ENCODE measurements at places on chromosomes 11 and 22. TPM values are rescaled to one million over a fixed set of nuclear protein-coding genes. Genes with fewer than 3 reads are reported as not detected.
A peak's percentile ranks its signal among the peaks of the same experiment; 100 is the strongest.

DNA sequence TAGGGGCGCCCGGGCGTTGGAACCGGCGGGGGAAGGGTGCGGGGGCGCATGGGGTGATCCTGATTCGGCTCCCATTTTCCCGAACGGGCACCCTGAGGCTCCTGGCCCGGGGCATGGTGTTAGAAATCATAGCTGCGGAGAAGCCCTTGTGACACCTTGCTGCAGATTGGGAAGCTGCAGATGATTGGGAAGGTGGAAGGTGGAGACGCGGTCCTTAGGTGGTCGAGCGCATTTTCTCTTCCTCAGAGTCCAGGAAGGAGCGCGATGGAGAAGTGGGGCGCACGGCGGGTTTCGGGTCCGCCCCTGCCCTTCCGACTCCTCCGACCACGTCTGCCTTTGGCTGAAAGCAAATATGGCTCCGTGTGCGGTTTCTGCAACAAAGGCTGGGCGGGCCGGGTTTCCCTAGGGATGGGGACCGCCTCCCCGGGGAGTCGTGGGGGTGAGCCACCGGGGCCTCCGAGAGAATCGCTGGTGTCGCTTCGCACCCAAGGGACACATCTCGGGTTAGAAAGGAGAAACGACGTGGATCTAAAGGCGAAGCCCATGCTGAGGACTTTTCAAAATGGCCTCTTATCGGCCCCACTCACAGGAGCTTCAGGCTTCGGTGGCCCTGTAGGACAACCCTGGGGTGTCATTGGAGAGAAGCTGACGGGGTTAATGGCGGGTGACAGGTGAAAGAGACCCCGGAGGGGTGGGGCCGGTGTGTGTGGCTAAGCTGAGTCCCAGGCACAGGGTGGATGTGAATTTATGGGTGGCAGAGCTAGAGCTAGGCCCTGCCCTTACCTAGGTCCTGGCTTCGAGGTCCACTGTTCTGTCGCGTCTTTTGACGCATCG lies 707 bp upstream of the FTH1 start:
- peak; percentile 71 for DNase-seq

- DNase-seq = no peak
These were observed 41.3 kb downstream of the CD6 start for GRCh38 chr11:61012737-61013215.

The TTC17 gene
- total RNA-seq = 50.5 TPM

DNA sequence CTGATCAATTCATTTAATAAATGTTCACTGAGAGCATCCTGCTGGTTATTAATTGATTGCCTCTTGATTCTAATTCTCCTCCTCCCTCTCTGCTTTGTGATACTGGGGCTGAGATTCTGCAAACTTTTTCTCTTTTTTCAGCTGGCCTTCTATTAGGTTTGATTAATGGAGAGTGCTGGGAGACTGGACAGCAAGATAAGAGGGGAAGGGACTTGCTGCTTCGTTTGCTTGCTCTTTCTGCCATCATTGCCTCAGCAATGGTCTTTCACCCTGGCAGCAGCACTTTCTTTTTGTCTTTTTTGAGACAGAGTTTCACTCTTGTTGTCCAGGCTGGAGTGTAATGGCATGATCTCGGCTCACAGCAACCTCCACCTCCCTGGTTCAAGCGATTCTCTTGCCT lies 7.1 kb downstream of the DNHD1 start:
- no peak for DNase-seq

- DNase-seq = no peak
These were observed 698.4 kb downstream of the TBC1D22A start for GRCh38 chr22:47460861-47461260.

- DNase-seq = no peak
These were observed 21.7 kb downstream of the TENM4 start for GRCh38 chr11:79419120-79419519.

- DNase-seq = no peak
These were observed 9.9 kb downstream of the TESMIN start for GRCh38 chr11:68741463-68741862.

- no peak for DNase-seq
These were observed 5.8 kb upstream of the LGALS1 start for GRCh38 chr22:37669586-37669985.

DNA sequence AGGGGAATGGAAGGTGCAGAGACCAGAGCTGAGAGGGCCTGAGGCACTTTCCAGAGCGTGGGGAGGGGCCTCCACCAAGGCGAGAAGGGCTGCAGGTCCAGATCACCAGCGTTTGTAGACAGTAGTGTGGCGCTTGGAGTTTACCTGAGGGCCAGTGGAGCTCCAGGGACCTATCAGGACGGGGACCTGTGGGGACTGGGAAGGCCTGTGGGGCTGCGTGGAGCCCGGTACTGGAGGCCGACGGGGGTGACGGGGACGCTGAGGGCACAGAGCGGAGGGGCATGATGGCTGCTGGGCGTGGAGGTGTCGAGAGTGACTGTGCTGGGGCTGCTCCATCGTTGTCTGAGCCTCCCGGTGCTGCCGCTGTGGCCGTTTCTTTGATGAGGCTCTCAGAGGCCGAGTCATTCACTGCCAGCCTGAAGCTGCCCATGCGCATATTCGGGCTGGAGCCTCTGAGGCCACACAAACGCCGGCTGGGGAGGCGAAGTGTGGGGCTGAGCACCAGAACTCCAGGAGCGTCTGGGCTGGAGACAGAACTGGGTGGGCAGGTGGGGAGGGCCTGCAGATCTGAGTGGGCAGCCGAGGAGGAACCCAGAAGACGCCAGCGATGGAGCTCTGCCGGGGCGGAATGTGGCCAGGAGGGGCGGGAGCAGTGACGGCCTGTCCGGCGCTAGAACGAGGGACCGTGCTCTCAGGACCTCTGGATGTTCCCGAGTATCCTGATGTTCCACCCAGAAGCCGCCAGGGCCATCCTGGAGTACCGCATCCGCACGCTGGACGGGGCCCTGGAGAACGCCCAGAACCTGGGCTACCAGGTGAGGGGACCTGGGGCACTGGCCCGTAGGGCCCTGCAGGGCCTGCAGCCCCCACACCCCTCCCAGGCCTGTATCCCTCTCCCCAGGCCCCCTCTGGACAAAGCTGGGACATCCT lies 2.6 kb downstream of the PGGHG start:
- DNase-seq = no peak

The TSPAN32 gene
- total RNA-seq = 71.4 TPM

DNA sequence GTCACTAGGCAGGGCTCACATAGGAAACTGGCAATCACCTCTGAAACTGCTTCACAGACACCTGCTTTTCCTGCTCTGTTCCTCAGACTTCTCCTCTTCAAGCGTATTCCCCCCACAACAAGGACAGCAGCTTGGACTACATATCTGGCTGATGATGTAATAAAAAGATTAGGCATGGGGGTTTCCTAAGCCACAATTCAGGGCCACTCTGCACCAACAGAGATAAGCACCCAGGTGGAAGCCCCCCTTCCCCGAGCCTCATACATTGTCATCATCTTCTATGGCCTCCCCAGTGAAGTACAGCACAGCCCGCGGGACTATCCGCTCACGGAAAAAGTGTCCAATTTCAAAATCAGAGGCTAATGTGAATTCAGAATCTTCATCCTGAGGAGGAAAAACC lies 25.0 kb upstream of the PHLDA2 start:
- DNase-seq = no peak

GRCh38 chr11:102426000-102426399 lies 26.6 kb downstream of the TMEM123 start:
- no peak for DNase-seq

GRCh38 chr11:78415338-78415737 lies 2.3 kb downstream of the GAB2 start:
- no peak for DNase-seq

GRCh38 chr11:61510166-61510919 lies 1.8 kb downstream of the LRRC10B start:
- no peak for DNase-seq

GRCh38 chr22:48901324-48901723 lies 926.3 kb downstream of the BRD1 start:
- DNase-seq = peak; percentile 10

DNA sequence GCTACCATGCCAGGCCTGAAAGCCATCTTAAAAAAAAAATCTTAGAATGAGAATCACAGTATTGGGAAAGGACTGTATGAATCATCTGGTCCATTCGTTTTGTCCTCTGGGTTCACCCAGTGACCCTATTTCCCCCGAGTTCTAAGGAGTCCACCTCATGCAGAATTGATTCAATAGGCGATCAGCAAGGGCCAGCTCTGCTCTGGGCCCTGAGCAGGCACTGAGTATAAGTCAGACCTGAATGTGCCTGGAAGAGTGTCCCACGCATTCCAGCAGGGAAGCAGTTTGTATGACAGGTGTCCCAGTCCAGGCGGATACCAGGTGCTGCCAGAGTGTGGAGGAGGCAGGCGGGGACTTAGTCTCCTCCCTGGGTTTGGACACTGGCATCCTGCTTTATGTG lies 883 bp upstream of the HMOX1 start:
- DNase-seq = no peak

- DNase-seq = peak; percentile 24
These were observed 339.7 kb upstream of the B3GAT1 start for GRCh38 chr11:134751766-134752165.

The RAG2 gene
- 2.0 TPM for total RNA-seq

DNA sequence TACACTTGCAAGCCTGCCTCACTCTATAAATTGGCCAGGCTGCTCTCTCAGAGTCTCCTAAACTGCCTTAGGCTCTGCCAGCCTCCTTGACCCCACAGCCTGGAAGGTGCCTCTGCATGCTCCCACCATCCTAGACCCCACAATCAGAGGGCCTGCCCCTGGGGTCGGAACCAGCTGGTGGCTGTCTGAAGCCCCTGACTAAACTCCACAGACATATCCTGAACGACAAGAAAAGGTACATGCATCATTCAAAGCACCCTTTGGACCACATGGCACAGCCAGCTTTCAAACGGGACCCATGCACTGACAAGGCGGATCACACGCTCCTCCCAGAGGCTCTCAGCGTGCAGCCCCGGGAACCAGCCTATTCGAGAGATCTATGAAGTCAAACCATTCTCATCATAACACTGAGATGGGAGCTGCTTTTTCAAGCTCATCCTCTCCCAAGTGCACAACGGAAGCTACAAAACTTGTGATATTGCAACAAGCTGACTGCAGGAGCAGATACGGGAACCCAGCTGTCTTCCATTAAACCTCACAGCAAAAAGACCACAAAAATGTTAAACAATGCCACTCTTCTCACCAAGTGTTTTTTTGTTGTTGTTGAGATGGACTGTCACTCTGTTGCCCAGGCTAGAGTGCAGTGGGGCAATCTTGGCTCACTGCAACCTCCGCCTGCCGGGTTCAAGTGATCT lies 8.1 kb downstream of the SHANK2 start:
- no peak for DNase-seq

DNA sequence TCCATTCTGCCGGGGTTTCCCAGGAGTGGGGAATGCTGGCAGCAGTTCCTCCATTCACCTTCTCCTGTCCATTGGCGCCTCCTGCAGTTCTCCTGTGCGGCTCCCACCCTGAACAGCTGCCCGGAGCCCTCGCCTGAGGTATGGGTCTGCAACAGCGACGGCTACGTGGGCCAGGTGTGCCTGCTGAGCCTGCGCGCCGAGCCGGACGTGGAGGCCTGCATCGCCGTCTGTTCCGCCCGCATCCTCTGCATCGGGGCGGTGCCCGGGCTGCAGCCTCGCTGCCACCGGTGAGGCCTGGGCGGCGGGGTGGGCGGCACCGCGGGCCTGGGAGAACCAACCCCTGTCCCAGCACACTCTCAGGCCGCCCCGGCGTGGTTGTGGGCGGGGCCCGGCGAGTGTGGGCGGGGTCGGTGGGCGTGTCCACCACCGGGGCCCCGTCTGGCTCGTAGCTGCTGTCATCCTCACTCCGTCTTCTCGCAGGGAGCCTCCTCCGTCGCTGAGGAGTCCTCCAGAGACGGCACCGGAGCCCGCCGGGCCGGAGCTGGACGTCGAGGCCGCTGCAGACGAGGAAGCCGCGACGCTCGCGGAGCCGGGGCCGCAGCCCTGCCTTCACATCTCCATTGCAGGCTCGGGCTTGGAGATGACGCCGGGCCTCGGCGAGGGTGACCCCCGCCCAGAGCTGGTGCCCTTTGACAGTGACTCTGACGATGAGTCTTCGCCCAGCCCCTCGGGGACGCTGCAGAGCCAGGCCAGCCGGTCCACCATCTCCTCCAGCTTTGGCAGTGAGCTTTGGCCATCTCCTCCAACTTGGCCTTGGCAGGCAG lies 14.0 kb upstream of the RELT start:
- DNase-seq = no peak

- no peak for DNase-seq
These were observed 46.5 kb downstream of the SEZ6L start for GRCh38 chr22:26215736-26216135.

- DNase-seq = no peak
These were observed 565.2 kb downstream of the BUD13 start for GRCh38 chr11:116207421-116208141.

The LRFN4 gene
- total RNA-seq = 3.4 TPM

The CREBZF gene
- 50.0 TPM for total RNA-seq

DNA sequence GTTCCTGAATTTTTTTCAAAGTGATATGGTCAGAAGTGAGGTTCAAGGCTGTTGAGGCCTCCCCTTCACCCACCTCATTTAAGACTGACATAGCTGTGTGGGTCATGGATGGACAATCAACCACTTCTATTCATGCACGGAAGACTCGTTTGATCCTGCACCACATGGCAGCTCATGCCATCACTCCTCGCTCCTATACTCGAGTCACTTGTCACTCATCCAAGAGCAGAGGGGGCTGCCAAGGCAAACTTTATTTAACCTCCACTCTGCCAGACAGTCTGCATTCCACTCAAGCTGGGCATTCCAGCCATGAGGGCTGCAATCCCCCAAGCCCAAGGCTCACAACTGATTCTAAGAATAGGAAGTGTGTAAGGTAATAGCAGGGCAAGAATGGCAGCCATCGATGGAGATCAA lies 34.1 kb downstream of the SNX19 start:
- DNase-seq = no peak

GRCh38 chr11:69353696-69354544 lies 60.0 kb downstream of the MYEOV start:
- peak; percentile 51 for DNase-seq

All from liver (tissue), 10 donors.